NCI-H2029 (cell line): ENCODE measurements at places on chromosomes 5 and 9.

DNA sequence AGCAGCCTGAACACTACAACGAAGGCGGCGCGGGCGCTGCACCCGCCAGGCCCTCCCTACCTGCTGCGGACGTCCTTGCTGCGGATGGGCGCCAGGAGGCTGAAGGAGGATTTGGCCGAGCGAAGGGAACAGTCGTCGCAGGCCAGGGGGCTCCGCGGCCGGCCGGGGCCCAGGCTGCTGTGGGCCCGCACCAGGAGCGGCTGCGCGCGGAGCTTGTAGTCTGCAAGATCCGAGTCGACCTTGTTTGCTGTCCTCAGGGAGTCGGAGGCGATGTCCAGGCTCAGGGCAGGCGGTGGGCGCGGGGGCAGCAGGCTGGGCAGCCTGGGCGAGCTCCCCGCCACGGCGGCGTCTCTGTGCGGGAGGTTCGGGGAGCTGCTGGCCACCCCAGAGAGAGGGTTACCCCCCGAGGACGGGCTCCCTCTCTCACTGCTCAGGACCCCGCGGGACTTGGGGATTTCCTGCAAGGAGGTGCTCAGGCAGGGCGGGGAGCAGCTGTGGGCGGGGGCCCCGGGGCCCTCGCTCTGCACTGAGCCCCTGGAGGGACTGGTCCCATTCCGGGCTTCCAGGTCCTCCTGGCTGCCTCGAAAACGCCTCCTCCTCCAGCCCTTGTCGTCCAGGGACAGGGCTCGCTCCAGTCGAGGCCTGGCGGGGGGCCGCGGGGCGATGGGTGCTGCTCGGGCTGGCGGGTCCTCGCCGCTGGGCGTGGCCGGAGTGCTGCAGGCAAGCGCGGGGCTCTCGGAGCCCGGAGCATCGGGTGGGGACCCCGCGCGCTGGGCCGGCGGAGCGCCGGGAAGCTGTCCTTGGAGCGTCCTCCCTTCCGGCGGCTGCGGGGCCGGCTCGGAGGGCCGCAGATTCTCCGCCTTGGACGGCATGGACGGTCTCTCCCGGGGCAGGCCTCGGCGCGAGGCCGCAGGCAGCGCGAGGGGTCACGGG, 831 bp downstream of the INPP5E start:
- no peak for DNase-seq

DNA sequence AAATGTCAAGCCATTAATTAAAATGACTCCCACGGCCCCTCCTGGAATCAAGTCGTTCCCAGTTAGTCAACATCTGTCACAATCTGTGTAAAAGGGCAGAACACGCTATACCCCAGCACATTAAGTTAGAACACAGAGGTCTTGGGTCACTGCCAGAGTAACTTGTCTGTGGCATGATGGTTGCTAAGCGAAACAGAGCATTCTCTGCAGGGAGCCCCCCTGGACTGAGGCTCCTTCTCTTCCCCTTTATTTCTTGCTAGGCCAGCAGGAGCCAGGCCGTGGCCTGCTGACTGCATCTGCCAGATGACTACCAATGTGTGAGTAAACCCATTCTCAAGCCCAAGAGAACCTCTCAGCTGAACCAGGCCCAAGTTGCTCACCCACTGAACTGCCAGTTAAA, 51.9 kb upstream of the ZBED3 start:
- DNase-seq, result no peak

- no peak for DNase-seq
Measured at GRCh38 chr5:122959740-122960445, 76.6 kb downstream of the PPIC start.

GRCh38 chr9:95477441-95477840, 39.3 kb downstream of the PTCH1 start:
- no peak for DNase-seq

DNA sequence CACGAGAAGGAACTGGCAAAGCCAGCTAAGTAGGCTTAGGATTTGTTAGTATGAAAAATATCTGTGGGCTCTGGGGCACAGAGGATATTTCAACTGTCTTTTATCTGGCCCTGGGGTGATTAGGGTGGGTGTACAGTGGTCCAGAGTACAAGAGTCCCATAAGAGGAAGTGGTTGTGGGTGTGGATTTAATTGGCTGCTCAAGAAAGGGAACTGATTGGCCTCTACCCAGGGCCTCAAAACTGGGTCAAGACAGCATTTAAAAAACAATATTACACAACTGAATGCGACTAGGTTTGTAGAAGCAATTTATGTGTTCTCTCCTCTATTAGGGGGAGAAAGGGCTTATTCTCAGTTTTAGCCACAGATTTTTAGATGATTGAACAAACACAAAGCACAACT, 1353.4 kb upstream of the WWC1 start:
- DNase-seq, result no peak

DNA sequence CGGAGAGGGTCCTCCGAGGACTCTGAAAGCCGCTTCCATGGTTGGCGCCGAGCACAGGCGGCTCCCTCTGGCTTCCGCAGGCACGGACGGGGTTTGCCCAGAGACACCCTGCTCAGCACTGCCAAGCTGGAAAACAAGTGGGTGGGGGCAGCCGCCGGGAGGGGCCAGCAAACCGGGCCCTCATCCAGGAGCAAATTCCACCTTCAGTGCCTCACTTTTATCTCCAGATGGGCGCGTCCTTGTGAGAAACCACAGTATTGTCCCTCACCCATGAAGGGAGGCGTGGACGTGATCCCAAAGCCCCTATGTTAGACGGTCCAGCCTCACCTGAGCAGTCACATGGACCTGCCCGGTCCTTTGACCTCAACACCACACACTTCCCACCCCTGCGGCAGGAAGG, 29.0 kb downstream of the MED10 start:
- DNase-seq, result no peak

DNA sequence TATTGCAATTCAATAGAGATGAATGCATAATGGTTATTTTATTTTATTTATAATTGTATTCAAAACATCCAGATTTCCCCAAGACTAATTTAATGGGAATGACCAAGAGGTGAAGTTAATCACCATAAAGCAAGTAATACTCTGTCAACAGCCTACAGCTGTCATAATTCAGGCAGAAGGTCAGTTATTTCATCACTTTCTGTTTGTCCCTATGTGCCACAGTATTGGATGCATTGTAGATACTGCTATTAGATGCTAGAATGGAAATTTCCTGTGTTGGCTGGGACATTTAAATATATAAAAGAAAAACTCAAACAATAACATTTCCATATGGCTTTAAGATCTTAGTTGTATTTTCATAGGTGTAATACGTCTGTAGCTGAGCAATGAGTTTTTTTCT, 56.7 kb upstream of the MINAR2 start:
- no peak for DNase-seq

- no peak for DNase-seq
Measured at GRCh38 chr9:90808890-90809685, 7.5 kb downstream of the SYK start.

DNA sequence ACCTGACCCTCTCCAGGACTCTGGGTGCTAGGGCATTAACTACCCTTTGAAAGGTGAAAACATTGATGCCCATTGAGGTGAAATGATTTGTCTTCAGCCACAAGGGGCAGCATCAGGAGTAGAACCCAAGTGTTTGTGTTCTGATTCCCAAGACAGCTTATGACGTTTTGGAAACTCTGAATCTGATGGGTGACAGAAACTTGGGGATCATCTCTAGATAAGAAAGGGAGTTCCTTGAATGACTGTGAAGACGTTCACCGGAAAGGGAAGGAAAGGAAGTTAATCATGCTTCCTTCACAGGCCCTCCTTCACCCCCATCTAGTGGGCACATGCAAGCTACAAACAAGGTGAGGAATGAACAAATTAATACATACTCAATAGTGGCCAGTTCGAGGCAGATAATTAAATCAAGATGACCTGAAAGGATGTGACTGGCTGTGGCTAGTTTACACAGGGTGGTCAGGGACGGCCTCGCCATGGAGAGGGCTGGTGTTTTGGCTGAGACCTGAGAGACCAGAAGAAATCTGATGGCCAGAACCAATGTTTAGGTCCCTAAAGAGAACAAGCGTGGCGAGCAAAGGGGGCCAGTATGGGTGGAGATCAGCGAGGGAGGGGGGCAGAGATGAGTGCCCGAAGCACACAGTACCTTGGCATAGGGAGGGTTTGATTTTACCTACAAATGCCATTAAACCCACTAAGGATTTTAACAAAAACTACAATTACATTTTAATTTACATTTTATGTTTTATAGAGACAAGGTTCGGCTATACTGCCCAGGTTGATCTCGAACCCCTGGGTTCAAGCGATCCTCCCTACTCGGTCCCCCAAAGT, 937 bp upstream of the SLC26A2 start:
- DNase-seq, result no peak

GRCh38 chr5:79495311-79495710, 18.6 kb downstream of the HOMER1 start:
- peak; percentile 78 for DNase-seq

GRCh38 chr5:145220481-145220880, 614.7 kb downstream of the PRELID2 start:
- DNase-seq, result no peak
